T-cell (primary cell): ENCODE measurements at places on chromosomes 6 and 20.

DNA sequence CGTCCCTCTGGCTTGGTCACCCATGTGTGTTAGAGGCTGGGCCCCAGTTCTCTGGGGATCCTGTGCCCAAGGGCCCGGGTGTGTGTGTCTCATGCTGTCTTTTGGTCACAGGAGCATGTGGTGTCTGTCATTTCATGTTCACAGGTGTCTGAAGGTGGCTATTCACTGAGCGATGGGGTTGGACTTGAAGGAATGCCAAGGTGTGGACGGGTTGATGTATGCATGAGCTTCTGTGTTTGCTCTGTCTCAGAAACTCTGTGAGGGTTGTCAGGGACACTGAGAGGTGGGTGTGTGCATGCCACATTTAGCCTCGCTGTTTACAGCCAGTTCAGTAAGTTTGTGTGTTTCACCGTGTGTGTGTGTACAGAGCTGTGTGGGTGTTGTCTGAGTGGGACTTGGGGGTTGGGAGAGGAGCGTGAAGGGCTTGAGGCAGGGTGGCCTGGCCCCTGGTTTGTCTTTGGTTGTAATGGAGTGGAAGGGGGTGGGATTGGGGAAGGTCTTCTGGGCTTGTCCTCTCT, 1.2 kb downstream of the DDR1 start:
- peak overlapping the region; percentile 52 for H3K4me3 ChIP-seq
- DNase-seq, result no peak
- no peak overlapping the region for H3K27ac ChIP-seq
- peaks cover 38% of the 10 kb centered on the region for H3K4me1 ChIP-seq

- H3K27me3 ChIP-seq, result no peaks in the 10 kb centered on the region
- DNase-seq, result no peak
- H3K36me3 ChIP-seq, result no peaks in the 10 kb centered on the region
- no peak overlapping the region for H3K4me3 ChIP-seq
These were observed 110.0 kb downstream of the GMDS start for GRCh38 chr6:2135401-2135800.

DNA sequence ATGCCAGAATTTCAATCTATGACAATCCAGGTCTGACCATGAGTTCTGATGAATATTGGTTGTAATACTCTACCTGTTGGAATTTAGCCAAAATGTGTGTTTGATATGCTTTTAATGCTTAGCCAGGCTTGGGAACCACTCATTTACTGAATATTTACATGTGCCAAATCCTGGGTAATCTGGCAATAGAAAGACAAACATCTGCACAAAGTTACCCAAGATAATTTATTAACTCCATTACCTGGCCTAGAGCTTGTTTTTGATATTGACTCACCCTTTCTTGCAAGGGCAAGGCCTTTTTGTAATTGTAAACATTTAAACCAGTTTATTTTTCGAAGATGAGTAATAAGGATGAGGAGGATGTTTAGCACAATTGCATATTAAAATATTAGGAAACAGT, 13.5 kb upstream of the CD2AP start:
- H3K27me3 ChIP-seq, result no peaks in the 10 kb centered on the region
- DNase-seq, result no peak
- H3K4me1 ChIP-seq, result no peaks in the 10 kb centered on the region
- H3K36me3 ChIP-seq, result no peaks in the 10 kb centered on the region
- H3K27ac ChIP-seq, result no peak overlapping the region

DNA sequence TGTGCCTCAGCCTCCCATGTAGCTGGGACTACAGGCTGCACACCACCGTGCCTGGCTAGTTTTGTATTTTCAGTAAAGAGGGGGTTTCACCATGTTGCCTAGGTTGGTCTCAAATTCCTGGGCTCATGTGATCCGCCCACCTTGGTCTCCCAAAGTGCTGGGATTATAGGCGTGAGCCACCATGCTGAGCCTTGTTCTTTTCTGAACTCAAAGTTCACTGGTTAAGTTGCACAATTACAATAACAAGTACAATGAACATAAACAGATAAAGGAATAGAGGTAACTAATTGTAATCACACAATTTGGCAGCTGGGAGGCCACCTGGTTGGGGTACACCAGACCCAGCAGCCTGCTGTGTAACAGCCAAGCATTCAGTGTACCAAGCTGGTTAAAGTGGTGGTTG, 6.7 kb downstream of the NUDT3 start:
- no peak for DNase-seq
- H3K27me3 ChIP-seq, result no peaks in the 10 kb centered on the region
- no peak overlapping the region for H3K27ac ChIP-seq
- no peak overlapping the region for H3K4me3 ChIP-seq

GRCh38 chr6:4640139-4640538, 136.1 kb upstream of the CDYL start:
- H3K27ac ChIP-seq, result no peak overlapping the region
- DNase-seq, result no peak
- H3K4me1 ChIP-seq, result no peaks in the 10 kb centered on the region
- H3K36me3 ChIP-seq, result no peaks in the 10 kb centered on the region
- H3K27me3 ChIP-seq, result no peaks in the 10 kb centered on the region
- no peak overlapping the region for H3K4me3 ChIP-seq

DNA sequence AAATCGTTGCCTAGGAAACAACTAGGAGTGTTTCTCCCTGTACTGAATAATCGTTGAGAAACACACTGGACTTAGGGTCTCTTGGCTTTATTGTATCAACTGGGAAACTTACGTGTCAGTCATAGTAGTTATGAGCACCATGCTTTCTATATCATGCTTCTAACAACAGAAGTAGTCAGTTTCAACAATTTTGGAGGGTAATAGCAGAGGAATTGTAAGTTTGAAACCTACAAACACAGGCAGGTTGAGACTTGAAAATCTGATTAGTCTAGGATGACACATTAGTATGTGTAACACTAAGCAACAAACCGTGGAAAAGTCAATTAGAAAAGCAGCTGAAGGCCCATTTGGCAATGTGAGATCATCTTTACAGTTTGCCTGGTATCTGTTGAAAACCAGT, 43.9 kb upstream of the FABP7 start:
- H3K4me1 ChIP-seq, result no peaks in the 10 kb centered on the region
- DNase-seq, result no peak
- no peaks in the 10 kb centered on the region for H3K27me3 ChIP-seq
- H3K36me3 ChIP-seq, result no peaks in the 10 kb centered on the region
- H3K4me3 ChIP-seq, result no peak overlapping the region

DNA sequence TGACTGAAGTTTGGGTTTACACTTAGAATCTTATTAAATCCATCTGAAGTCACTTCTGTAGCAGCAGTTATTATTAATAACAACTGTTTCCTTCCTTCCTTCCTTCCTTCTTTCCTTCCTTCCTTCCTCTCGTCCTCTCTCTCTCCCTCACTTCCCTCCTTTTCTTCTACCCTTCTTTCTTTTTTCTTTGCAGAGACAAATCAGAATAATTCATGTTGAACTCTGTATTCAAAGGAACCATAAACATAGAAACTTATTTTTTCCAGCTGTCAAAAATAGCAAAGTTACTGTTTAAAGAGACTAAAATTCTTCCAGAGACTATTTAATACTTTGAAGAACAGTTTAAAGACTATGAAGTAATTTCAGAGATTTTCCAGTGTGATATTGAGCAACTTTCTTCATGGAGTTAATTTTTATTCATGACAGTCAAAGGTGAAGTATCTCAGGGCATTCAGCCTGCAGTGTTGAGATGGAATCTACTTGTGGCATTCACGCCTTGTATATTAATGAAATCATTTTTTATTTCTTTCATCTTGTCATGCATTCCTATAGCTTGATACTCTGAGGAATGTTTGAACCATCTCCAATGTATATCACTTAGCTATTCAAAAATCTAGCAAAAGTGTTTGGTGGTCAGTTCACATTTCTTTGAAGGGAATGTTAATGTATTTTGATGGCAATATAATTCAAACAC, 109.7 kb downstream of the BCAS1 start:
- no peak overlapping the region for H3K4me3 ChIP-seq
- no peak for DNase-seq
- H3K4me1 ChIP-seq, result peaks cover 4% of the 10 kb centered on the region
- no peaks in the 10 kb centered on the region for H3K27me3 ChIP-seq

GRCh38 chr6:156752666-156753301, 24.4 kb upstream of the ARID1B start:
- no peak for DNase-seq
- no peaks in the 10 kb centered on the region for H3K36me3 ChIP-seq
- H3K27me3 ChIP-seq, result peaks cover 10% of the 10 kb centered on the region

DNA sequence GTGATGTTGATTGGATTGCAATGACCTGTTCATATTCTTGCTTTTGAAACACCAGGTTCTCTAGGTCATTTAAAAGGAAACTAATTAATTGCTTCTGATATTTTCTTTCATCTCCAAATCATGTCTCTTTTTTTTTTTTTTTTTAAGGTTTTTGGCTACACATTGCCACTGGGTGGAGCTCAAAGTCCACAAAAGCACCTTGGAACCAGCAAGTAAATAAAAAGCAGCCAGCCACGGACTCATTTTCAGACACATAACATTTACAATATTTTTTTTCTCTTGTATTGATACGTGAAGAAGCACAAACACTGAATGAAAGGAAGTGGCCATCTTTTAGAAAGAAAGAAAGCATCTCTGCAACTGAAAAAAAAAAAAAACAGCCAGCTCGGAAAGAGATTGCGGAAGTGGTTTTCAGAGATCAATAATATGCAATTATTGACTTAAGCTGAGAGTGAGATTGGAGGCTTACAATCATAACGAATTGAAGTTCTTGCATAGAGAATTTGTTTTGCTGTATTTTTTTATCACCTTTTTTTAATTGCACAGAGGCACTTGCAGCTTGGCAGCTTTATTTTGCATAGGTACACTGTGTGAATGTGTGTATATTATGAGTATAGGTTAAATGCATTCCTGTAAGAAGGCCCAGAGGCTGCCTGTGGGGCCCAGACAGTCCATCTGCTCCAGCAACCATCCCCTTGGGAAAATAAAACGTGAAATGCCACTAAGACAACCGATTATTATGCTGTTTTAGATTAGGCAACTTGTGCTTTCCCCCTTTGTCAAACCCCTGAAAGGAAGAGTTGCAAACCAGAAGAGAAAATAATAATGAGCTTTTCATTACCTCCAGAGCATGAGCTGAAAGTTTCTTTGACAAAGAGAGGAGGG, 28.2 kb downstream of the CGA start:
- no peak overlapping the region for H3K27ac ChIP-seq
- H3K4me3 ChIP-seq, result no peak overlapping the region
- DNase-seq, result no peak
- H3K36me3 ChIP-seq, result no peaks in the 10 kb centered on the region
- H3K27me3 ChIP-seq, result peaks cover 7% of the 10 kb centered on the region

DNA sequence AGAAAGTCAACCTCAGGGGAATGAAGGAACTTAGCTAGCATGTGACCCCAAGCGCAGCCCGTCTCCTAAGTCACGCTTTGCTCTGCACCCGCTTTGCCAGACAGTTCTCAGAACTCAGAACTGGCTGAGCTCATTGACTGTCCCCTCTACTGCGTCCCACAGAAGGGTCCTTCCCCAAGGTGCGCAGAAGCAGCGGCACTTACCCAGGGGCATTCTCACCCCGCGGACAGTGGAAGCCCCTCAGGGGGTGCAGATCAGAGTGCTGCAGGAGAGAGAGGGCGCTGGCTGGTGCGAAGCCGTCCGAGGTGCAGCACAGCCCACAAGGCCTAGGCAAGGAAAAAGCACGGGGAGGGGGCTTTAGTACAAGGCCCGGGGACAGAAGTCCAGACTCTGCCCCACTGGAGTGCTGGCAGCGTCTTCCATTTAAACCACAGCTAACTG, 807 bp downstream of the SNHG17 start:
- peak; percentile 18 for DNase-seq
- H3K36me3 ChIP-seq, result peaks cover 39% of the 10 kb centered on the region
- peak overlapping the region; percentile 88 for H3K27ac ChIP-seq
- H3K4me3 ChIP-seq, result peak overlapping the region; percentile 86

DNA sequence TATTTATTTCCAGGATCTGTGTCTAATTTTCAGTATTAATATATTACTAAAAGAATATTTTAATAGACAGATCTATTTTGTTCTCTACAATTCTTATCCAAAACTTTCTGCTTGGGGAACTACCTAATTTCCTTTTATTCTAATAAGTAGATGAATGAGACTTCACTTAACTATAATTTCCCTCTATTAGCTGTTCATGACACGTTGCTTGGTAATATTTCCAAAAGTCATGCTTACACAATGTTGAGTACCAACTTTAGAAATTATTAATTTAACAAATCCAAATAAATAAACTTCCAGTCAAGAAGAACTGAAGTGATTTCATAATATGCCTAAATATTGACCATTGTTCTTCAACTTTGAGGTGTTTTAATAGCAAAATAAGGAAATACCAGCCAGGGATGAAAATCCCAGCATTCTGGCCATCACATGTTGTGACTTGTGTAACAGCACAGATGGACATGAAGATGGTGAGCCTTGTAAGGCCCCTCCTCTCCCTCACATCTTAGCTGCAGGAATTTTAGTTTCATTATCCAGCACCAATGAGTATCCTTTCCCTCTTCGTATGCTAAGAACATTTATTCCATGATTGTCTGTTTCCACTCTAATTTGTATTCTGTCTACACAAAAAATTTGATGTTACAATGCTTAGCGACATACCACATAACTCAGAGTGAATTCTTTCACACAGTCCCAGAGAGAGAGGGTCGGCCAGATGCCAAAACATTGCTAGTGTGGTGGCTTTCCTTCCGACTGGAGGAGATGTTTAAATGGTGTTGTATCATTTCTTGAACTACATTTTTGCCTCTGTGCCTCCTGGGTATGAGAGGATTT, 137.5 kb downstream of the FOXA2 start:
- H3K4me1 ChIP-seq, result no peaks in the 10 kb centered on the region
- DNase-seq, result no peak
- no peak overlapping the region for H3K4me3 ChIP-seq
- H3K27me3 ChIP-seq, result no peaks in the 10 kb centered on the region

- H3K4me1 ChIP-seq, result no peaks in the 10 kb centered on the region
- H3K4me3 ChIP-seq, result no peak overlapping the region
- no peak for DNase-seq
- no peaks in the 10 kb centered on the region for H3K27me3 ChIP-seq
- no peak overlapping the region for H3K27ac ChIP-seq
These were observed 12.0 kb upstream of the RNGTT start for GRCh38 chr6:88975369-88975768.

DNA sequence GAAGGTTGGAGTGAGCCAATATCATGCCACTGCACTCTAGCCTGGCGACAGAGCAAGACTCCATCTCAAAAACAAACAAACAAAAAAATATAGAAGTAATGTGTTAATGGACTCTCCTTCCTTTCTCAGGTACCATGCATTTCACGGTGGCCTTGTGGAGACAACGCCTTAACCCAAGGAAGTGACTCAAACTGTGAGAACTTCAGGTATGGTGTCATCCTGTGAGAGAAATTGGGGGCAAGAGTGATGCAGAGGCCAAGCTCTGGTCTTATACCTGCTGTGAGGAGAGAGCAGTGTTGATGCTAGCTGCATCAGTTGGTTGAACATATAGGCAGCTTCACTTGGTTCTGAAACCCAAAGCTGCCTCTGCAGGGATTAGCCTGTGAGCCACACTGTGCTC, 6.2 kb downstream of the ITCH start:
- H3K4me3 ChIP-seq, result no peak overlapping the region
- H3K27ac ChIP-seq, result peak overlapping the region; percentile 62
- H3K4me1 ChIP-seq, result peaks cover 5% of the 10 kb centered on the region
- H3K36me3 ChIP-seq, result peaks cover 25% of the 10 kb centered on the region
- no peak for DNase-seq
